Activated naive CD4-positive, alpha-beta T cell treated with anti-CD3 and anti-CD28 coated beads, Interleukin-2, amount 50 U/mL, for 16 hours (primary cell): ENCODE measurements at places on chromosomes 4 and X.

DNA sequence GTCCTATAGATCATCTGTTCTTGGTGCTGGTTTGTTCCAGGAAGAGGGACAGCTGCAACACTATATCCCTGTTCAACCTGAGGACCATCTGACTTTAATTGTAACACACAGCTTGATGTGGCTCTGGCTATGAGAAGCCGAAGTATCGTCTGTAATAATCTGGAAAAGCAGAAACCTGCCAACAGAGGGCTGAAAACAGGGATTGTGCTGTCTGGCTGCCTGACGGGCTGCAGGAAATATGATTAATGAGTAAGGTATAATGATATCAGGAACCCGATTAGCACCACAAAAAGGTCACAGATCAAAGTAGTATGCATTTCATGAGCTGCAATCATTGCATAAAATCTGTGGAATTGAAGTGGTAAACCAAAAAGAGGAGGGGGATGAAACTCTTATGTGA is 170.4 kb upstream of the MAB21L2 start:
- DNase-seq, result no peak

GRCh38 chrX:71622576-71623450 is 4.5 kb upstream of the CXCR3 start:
- DNase-seq, result peak; percentile 61

- no peak for DNase-seq
Observed at GRCh38 chr4:8218371-8219031, 19.4 kb downstream of the SH3TC1 start.

GRCh38 chrX:47221756-47222155 is 3.3 kb downstream of the CDK16 start:
- no peak for DNase-seq

- DNase-seq, result no peak
Observed at GRCh38 chr4:1279253-1279652, 10.4 kb upstream of the MAEA start.

DNA sequence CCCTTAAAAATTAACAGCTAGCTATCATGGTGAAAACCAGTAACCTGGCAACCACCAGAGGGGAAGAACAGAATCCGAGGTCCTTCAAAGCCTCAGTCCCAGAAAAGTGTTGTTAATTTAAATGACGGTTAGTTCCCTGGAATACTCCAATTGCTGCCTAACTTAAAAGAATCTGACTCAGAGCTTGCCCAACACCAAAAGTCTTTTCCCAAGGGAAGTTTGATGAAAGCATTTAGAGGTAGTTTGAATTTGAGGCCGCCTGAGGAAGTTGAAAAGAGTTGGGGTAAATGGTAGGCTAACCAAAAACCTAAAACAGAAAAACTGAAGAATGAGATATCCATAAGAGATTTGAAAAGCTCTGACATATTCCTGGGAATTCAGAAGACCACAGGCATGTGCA is 46.6 kb downstream of the IL13RA2 start:
- DNase-seq, result no peak

- DNase-seq, result peak; percentile 52
Observed at GRCh38 chrX:130086447-130087206, 23.7 kb downstream of the ELF4 start.

DNA sequence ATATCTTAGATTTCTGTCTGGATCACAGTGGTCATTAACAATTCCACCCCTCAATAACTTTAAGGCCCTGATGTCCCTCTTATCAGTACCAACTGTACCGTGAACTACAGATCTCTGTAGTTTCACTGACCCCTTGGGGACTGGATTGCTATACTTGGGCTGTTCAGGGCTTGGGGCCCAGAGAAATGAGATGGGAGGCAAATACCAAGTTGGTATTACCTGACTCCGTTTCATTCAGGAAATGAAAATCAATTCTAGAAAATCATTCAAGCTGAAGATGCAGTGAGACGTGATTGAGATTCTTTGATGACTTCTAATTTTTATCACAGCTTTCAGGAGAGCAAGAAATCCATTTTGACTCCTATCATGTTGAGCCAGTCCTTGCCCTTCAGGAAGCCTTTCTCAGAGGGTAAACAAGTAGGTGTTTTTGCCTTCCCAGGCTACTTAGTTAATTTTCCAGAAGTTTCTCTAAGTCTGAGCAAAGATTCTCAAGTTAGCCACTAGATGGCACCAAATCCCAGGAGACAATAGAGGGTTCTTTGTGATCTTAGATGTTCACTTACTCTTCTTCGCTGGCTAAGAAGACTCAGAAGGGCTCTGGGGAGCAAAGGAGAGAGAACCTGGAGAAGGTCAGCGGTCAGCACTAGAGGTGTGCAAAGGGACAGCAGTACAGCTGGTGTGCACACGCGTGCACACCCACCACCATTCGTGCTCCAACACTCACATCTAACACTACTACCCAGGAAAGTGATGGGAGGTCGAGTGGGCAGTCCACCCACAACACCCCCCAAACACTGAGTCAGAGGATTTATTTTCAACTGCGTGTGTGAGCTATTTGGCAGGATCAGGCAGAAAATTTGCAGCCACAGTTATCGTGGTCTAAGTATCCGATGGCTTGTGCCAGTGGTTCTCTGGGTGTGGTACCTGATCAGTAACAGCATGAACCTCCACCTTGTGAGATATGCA is 7.4 kb downstream of the HNRNPH2 start:
- DNase-seq, result no peak

DNA sequence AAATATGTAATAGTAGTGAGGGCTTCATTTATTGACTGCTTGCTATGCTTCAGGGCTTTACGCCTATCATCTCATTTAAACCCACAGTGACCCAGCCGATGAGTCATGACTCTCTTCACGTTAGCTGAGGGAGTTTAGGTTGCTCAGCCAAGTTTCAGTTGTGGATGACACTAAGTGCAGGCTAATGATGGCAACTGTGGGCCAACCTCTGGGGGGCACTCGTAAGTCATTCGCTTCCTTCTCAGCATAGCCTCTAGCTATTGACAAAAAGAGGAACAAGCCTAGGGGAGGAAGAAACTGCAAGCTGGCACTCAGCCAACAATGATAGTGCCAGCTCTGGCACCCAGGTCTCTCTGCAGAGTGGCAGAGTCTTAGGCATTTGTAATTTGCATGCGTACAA is 325.0 kb downstream of the ARHGAP10 start:
- DNase-seq, result peak; percentile 47

DNA sequence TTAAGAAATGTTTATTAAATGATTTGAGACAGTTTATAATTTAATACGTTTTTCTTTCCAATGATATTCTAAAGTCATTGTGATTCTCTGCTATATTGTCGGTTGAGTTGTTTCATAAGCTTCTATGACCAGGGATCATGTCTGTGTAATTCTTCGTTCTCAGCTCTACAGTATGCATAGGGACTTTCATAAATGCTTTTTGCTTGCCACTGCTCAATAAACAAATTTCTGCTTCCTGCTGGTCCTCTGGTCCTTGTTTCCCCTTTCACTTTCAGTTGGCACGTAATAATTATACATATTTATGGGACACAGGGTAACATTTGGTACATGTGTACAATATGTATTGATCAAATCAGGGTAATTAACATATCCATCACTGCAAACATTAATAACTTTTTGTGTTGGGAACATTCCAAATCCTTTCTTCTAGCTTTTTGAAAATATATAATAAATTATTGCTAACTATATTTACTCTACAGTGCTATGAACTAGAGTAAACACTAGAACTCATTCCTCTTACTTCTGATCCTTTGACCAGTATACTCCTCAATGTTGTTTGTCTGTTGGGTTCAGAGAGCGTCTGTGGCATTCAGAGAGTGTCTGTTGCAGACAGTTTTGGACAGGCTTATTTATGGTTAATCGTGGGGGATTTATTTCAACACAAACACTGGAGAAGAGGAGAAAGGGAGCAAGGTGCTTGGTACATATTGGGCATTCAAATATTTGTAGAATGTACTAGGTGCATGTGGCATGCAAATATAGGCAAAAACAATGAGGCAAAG is 68.3 kb upstream of the SPANXB1 start:
- no peak for DNase-seq

DNA sequence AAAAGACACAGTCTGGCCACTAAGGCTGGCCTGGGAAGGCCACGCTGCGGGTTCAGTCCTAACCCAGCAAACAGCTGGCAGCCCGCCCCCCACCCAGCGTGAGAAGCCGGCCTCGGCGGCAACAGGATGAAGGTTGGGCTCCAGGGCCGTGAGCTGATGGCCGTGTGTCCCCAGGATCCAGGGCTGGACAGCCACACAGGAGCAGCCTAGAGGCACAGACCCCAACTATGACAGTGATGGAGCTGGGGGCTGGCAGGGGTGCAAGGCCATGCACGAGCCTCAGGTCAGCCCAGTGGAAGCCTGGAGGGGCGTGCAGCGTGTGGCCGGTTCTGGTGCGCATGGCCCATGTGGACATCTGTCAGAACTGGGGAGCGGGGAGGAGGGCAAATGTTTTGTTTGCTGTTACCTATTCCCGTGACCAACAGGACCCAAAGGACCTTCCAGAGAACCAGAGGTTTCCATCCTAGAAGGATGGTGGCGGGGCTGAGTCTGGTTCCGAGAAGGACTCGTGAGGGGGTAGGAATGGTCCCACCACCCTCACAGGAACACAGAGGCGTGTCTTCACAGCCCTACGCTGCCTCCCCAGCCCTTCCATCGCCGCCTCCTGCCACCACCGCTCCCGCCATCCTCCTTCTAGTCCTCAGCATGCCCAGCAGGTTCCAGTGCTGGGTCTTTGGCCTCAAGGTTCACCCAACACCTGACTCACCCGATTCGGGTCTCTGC is 46.5 kb downstream of the ZFYVE28 start:
- no peak for DNase-seq

DNA sequence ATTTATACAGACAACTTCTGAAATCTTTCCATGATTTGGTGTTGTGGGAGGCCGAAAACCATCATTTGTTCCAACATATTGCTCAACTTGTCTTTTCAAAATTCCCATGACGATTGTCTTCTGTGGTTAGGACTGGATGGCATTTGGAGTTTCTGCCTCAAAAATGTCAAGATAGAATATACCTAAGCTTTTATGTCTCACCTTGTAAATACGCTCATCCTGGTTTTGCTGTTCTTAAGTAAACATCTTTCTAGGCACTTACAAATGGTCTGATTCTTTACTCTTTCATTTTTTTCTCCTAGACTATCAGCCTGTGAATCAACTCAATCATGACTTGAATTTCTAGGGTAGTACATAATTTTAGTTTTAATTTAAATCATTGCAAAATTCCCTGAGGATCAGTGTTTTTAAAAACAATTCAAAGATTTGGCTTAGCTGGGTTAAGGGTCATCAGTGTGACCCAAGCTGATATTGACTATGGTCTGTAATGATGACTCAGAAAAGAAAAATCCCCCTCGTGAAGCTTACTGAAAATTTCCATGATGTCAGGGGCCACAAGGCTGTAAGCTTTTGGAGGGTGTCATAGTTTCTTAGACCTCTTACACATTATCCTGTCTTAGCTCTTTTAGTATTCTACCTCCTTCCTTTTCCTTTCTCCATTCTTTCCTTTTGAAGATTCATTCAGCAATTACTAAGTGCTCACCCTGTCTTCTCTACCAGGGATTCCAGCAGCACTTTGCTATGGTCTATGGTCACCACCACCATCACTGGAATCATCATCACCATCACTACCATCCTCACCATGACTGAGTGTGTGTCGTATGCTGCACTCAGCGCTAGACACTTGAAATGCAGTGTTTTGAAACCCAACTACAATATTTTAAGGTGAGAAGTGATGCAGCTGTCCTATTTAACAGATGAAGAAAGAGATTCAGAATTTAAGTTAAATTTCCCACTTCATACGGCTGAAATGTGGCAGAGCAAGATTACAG is 124.4 kb downstream of the CPE start:
- no peak for DNase-seq

DNA sequence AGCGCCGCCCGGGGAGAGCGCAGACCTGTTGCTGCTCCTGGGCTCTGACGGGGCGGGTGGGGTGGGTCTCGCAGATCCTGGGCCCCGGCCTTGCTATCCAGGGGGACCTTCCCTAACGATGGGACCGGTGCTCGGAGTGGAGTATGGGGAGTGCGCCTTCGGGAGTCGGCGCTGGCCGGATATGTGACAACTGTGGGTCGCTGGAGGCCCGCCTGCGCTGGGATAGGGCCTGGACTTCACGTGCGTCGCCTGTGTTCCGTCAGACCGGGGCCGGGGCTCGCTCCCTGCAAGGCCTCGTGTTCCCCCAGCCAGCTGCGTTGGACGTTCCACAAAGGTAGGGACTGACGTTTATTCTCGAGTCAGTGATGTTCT is 1.3 kb downstream of the TBL1X start:
- DNase-seq, result peak; percentile 24

- DNase-seq, result no peak
Observed at GRCh38 chrX:124238268-124238667, 94.2 kb upstream of the TEX13D start.

DNA sequence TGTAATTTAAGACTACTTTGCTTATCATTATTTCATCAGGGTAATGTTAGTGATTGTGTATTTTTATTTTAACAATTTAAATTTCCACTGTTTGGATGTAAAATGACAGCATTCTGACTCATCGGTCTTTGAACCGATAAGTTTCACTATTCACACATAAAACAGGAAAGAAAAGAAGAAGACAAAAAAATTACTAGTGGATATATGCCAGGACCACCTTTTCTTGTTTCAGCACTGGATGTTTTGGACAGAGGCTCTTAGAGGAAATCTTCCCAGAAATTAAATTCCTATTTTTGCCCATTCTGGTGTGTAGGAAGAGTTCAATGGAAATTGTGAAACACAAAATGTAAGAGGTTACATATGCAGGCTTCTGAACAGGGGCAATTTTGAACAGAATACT is 57.4 kb downstream of the VEGFC start:
- no peak for DNase-seq

- DNase-seq, result no peak
Observed at GRCh38 chrX:13430136-13430827, 110.4 kb upstream of the ATXN3L start.

DNA sequence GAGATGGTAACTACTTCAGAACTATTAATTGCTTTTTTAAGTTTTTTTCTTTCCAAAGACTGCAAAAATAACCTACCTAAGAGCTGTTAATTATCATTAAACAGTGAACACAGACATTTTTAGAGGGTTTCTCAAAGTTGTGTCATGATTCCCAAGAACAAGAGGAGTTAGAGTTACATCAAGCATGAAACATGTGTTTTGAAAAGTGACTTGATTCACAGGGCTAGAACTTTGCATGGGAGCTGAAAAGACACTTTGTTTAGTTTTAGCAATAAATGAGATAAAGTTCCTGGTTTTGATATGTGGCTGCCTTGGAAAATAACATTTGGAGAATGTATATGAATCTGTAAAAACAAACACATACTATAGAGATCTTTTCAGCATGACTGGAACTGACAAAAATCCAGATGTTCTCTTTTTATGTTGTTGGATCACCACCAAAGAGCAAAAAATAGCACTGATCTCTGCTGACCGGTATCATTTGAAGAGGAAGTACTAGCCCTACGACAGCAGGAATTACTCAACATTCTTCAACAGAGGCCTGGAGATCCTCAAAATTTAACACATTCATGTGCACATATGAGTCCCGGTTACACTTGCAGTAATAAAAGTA is 173.0 kb upstream of the PCDH18 start:
- DNase-seq, result no peak

GRCh38 chr4:140497747-140498636 is at the start of gene MGAT4D:
Gene MGAT4D, minus strand, starts transcription at chr4:140498293. Its CDS starts 71 bp downstream, at chr4:140498222.
- no peak for DNase-seq

- DNase-seq, result no peak
Observed at GRCh38 chr4:151629097-151629783, 131.6 kb downstream of the GATB start.
